AG04450 (cell line): ENCODE measurements at places on chromosomes 3 and 15.

DNA sequence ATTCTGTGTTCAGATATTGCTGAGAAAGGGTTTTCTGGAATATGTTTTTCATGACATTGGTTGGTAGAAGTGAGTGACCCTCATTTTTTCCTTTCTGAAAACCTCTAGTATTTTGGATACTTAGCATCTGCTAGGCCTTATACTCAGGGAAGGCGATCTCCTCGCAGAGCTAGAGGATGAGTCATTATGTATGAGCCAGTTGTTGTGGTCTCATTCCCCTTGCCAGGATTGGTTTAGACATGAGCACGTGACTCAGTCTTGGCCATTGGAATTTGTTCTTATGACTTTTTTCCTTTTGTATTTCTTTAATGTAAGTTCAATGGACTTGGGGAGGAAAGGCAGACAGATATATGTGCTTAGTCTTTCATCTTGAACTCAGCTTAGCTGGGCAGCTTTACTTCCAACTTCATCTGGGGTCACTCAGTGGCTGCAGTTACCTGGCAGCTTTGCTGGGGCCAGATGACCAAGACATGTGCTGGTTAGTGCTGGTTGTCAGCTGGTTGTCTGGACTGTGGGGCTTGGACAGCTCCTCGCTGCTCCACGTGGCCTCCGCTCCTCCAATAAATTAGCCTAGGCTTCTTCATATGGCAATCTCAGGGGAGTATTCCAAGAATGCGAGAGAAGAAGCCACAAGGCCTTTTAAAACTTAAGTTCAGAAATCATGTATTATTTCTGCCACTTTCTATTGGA is 207.5 kb downstream of the IL20RB start:
- DNase-seq = no peak

DNA sequence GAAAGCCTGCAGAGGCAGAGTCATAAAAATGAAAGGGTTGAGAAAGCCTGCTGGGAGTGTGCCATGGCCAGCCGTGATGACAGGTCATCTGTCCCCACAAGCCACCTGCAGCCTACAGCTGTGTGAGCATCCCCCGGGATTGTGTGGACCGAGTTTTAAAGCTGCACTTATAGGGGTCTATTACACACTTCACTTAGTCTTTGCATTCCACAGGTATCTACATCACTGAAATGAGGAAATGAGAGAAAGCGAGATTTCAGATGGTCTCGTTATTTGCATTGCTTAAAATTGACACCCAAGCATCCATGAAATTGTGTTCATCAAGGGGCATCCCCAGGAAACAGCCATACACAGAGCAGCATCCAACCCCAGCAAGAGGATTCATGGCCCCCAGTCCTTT is 137.6 kb upstream of the TRIM42 start:
- DNase-seq = no peak

DNA sequence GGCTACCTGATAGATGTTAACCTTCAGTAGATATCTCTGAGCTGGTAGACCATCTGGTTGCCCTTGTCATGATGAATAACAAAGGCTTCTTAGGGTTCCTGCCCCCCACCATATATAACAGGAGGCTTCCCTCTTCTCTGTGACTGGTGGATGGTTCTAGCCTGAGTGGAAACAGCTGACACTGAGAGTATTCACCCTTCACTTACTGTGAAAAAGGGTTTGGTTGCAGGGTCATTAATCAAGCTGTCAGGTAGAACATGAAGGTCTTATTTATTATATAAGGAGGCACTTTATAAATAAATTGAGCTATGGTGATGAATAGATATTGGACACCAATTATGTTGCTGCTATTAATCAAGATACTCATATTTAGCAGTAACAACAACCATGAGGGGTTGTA is 58.6 kb downstream of the CACNA2D3 start:
- no peak for DNase-seq

DNA sequence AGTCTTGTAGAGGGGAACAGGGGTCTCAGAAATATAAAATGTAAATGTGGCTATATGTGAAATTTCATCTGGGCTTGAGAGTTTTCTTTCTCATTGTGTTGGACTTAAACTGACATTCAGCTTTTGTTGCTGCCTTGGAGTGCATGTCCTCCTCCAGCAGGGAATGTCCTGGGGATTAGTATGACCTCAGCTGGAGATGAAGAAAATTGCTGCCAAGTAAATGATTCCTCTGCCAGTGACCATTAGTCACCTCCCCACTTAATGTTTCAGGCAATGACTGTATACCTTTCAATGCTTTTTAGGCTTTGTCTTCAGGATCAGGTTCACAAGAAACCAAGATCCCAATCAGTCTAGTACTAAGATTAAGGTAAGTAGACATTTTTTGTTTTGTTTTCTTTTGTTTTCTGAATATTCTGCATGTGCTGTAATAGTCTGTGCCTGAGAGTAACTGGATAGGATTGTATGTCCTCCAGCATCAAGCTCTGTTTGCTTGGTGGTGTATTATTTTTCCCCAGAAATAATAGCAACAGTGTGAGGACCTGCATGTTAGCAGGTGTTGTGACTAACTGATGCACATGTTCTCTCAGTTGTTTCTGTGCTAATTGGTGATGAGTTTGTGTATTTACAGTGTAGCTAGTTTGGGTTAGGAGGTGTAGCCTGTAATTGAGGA is 18.1 kb upstream of the SLC22A13 start:
- peak; percentile 64 for DNase-seq

- no peak for DNase-seq
These were observed 87.2 kb downstream of the HMG20A start for GRCh38 chr15:77507911-77508310.

DNA sequence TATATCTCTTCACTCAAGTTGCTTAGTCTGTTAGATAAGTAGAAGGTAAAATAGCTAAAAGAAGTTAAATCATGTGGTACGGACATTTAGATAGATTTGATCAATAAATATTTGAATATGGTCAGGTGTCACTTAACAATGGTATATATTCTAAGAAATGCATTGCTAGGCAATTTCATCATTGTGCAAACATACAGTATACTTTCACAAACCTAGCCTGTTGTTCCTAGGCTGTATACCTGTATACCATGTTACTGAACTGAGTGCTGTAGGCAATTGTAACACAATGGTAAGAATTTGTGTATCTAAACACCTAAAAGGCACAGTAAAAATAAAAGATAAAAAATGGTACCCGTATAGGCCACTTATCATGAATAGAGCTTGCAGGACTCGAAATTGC is 112.8 kb upstream of the CGNL1 start:
- no peak for DNase-seq

DNA sequence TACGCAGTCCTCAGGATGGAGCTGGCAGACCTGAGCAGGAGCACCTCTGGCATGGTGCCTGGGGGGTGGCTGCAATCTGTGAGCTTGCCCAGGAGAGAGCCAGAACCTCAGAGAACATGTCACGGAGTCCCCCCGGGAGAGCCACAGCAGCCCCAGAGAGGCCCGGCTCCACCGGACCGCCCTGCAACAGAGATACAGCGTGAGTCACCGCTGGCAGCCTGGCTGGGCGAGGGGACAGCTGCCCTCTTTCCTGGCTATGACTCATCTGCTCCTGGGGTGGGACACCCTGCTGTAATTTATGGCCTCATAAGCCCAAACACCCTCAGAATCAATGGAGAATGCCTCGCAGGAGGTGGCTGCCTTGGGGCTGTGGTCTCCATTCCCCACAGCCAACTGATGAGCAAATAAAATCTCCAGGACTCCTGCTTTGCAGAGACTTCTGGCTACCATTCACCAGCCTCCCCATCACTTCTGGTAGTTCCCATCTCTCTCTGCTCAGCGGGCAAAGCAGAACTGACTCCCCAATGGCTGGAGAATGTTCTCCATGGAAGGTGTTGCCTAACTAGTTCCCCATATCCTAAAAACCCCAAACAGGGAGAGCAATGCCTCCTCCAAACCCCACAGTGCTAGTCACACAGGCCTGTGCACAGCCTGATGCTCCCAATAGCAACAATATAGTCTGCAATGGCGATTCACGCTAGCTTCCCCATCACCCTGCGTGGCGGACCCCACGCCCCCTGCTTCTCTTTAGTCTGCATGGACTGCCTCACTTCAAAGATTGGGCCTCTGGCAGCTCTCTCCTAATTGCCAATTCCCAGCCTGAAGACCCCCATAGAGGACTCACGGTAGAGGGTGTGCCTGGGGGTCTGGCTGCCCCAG is 21.6 kb downstream of the ACSBG1 start:
- no peak for DNase-seq

DNA sequence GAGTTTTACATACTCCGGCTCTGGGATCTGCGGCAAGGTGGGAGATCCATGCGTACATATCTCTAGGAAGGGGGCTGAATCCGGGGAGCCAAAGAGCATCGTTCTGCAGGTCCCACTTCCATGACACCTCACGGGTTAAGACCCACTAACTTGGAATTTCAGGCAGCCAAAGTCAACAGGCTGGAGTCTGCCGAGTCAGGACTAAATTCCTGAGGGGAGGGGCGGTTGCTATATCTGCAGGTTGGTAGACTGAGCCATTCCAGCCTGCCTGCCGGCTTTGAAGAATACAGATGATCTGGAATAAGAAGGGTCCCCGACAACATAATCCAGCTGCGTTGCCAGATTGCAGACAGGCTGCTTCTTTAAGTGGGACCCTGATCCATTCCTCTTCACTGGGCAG is 65.4 kb upstream of the PEX5L start:
- DNase-seq = no peak
